CD4-positive, alpha-beta T cell treated with Interleukin-6 for 4 hours (primary cell): ENCODE measurements at places on chromosomes 11 and 22.

DNA sequence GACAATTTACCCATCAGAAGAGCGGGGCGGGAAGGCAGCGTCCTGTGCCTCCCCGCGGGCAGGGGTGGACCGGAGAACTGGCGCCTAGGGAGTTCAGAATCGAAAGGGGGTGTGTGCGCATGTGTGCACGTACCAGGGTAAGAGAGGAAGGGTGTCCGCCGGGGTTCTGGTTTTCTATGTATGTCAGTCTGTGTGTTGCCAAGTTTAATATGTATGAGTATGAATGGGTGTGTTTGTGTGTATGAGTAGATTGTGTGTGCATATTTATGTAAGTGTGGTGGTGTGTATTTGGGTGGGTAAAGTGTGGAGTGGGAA, 2.0 kb downstream of the KCNC1 start:
- DNase-seq = no peak

GRCh38 chr11:70640408-70640807, 242.1 kb downstream of the CTTN start:
- no peak for DNase-seq

- DNase-seq = no peak
Measured at GRCh38 chr11:36500315-36500721, 9.8 kb downstream of the TRAF6 start.

- DNase-seq = no peak
Measured at GRCh38 chr11:15672825-15673224, 558.1 kb downstream of the INSC start.

GRCh38 chr11:114317787-114318137, 21.6 kb downstream of the NNMT start:
- DNase-seq = peak; percentile 23

DNA sequence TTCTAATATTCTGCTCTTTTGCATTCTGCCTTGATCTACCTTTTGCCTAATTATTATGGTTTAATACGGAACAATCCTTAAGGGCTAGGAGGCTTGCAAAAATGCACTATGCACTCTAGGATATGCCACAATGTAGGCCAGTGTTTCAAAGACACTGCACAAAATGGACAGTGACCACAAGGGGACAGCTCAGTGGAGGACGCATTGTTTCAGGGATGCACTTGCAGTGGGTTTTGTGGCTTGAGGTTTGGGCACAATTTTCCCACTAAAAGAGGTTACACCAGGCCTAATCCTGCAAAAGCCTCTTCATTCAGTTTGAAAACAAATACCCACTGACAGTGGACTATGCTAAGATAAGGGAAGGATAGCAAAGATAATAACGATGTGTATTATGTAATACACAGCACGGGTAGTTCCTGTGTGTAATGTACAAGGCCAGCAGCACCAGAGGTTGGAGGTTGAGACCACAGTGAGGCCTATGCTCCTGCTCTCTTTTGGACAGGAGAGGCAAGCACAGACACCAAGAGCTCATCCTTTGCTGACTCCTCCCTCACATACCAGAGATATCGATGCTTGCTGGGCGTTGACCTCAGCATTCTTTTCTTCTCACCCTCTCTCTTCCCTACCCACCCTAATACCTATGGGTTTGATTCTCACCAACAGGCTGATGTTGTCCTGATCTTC, 12.7 kb downstream of the MAP6 start:
- DNase-seq = no peak

GRCh38 chr11:76249195-76249741, 43.0 kb upstream of the WNT11 start:
- DNase-seq = no peak

DNA sequence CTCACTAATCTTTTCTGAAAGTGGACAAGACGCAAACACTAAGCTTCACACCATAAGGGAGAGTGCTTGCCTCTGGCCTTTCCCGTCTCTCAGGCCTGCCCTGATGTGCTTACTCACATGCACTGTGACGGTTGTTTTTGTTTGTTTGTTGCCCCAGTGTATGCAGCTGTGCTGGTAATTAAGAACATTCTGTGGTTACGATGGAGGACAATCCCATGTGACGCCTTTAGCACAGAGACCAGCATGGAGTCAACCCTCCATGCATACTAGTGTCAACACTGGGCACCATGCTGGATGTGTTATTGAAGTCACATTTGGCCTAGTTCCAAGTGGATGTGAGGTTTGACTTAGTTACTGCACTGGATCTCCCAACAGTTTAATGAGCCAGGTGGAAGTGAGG, 27.8 kb upstream of the CDON start:
- no peak for DNase-seq

- no peak for DNase-seq
Measured at GRCh38 chr11:62613291-62613778, 278 bp downstream of the ROM1 start.

DNA sequence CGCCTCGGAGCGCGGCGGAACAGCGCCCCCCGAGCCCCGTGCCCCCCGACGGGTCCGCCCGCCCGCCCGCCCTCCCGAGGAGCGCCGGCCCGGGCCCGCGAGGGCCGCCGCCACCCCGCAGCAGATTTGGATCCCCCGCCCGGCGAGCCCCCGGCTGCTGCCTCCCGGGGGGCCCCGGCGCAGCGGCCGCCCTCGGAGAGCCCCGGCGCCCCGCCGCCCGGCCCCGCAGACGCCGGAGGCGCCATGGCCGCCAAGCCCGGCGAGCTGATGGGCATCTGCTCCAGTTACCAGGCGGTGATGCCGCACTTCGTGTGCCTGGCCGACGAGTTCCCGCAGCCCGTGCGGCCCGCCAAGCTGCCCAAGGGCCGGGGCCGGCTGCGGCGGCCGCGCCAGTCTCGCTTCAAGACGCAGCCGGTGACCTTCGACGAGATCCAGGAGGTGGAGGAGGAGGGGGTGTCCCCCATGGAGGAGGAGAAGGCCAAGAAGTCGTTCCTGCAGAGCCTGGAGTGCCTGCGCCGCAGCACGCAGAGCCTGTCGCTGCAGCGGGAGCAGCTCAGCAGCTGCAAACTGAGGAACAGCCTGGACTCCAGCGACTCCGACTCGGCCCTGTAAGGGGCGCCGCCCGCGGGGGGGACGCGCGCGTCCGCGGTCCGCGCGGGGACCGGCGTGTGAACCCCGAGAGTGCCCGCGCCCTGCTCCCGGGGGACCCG, 380 bp downstream of the C11orf96 start:
- no peak for DNase-seq

GRCh38 chr11:103079833-103080232, 12.1 kb downstream of the DCUN1D5 start:
- no peak for DNase-seq

DNA sequence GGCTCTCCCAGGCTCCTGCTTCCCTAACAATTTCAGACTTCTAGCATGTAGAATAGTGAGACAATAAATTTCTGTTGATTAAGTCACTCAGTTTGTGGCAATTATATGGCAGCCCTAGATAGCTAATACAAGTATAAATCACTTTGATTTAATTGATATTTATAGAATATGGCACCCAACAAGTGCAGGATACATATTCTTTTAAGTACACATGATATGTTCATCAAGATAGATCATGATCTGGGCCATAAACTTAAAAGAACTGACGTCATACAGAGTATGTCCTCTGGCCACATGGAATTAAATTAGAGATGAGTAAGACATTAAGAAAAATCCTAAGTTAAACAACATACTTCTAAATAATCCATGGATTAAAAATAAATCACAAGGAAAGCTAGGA, 67.5 kb upstream of the AMOTL1 start:
- DNase-seq = no peak

GRCh38 chr11:1267441-1268100, 41.9 kb downstream of the TOLLIP start:
- DNase-seq = no peak

GRCh38 chr11:47020793-47021526, 84.4 kb downstream of the CSTPP1 start:
- no peak for DNase-seq

DNA sequence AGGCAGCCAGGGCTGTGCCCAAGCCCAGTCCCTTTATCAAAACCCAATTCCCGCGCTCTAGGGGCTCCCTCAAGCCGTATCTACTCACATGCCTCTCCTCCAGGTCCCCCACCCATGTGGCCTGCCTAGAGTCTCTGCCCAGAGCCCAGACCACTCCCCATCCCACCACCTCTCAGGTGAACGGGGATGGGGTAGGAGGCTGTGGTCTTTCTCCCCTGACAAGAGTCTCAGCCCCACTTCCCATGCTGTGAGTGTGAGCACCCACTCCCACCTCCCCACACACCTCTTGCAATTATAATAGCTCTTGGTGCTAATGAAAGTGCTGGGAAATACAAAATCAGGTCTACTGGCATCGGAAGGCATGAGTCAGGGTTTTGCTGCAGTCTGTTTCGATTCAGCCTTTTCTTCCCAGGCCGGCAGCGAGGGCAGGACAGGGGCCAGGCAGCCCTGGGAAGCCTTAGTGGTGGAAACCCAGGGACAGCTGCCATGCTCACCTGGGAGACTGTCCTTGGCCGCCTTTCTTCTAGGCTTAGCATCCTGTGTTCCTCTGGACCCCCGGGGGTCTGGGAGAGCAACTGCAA, 16.7 kb upstream of the TMPRSS4 start:
- DNase-seq = no peak

GRCh38 chr11:1823376-1824220, 11.2 kb upstream of the SYT8 start:
- no peak for DNase-seq
